ENCODE measurements at places on chromosomes 3 and 15.

- no peak for DNase-seq
These were observed 297.3 kb upstream of the THBS1 start for GRCh38 chr15:39283531-39283930.

DNA sequence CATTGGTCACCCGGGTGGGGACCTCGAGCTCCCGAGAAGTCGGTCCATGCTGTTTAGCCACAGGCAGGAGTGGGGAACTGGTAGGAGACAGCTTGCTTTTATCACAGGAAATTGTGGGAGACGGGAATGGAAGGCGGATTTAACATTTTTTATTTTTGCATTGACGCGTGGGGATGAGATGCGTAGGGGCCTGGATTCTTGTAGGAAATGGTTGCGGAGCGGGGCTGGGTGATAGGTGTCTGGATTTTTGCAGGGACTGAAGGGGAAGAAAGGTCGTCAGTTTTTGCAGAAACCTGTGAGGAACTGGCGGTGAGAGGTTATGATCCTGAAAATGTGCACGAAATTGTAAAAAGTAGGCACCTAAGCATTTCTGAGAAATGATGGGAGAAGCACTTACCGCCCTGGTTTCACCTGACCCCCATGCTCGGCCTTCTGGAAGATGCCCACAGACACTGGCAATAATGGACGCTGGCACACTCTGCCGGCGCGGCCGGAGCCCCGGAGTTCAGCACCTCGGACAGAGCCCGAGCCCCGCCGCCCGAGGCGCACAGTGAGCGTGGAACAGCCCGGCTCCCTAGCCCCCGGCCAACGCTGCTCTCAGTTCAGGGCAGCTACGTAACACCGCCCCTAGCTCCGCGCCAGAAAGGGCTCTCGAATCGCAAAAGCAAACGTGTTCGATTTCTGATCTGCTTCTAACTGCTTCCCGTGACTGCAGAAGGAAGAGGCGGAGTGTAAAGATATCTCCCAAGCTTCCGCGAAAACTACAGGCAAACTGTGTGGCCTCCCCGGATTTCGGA is 928 bp downstream of the ANKRD34C start:
- peak; percentile 70 for DNase-seq

DNA sequence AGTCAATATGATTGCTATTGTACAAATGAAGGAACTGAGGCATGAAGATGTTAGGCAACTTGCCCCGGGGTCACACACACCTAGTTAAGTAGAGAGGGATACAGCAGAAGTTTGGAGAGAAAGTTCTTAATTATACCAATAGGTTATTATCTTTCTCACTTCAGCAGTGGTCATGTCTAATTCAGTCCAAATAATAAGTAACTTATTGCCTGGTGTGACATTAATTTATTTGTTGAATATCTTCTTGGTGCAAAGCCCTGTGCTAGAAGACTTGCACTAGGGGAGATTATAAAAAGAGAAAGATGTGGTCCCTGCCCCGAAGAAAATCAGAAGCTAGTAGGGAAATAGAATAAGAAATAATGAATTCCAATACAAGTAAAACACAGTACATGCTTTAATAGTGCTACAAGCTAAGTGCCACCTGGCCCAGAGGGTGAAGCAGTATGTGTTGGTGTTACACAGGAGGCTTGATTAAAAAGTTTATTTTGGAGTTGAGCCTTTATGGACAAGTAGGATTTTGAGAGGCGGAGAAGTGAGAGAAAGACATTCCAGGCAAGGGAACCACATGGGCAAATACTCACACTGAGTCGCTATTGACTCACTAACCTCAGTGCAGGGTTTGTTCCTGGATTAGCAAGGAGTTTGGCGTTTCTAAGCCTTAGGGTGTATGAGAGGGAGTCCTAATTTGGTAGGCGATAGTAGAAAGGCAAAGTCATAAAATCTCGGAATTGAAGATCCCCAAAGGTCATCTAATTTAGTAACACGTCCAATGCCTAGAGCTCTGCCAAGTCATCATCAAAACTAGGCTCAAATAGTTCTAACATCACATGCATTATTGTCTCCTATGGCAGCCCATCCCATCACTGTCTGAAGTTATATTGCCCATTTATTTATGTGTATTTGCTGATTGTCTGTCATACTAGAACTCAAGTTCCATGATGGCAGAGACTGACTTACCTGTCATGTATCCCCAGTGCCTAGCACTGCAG is 19.2 kb upstream of the GSK3B start:
- DNase-seq: no peak

GRCh38 chr15:68585574-68586273 is 6.9 kb downstream of the CORO2B start:
- DNase-seq: no peak

DNA sequence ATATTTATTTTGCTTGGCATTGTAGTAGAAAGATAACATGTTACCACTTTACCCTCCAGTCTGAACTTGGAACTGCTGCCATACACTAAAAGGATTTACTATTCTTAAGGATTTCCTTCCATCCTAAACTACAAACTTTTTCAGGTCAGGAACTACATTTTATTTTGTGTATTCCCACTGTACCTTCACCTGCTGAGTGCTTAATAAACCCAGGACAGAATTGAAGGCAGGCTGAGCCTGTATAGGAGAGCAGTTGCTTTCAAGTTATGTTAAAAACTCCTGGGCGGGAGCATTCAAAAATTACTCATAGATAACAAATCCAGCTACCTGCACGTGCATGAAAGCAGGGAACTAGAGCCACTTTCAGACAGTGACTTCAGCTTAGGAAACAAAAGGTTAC is 58.3 kb downstream of the CACNA1D start:
- DNase-seq: no peak

- no peak for DNase-seq
These were observed 2.4 kb upstream of the MAGI1 start for GRCh38 chr3:66041116-66041515.

GRCh38 chr3:149087208-149087607 is 875 bp upstream of the HLTF start:
- DNase-seq: no peak

DNA sequence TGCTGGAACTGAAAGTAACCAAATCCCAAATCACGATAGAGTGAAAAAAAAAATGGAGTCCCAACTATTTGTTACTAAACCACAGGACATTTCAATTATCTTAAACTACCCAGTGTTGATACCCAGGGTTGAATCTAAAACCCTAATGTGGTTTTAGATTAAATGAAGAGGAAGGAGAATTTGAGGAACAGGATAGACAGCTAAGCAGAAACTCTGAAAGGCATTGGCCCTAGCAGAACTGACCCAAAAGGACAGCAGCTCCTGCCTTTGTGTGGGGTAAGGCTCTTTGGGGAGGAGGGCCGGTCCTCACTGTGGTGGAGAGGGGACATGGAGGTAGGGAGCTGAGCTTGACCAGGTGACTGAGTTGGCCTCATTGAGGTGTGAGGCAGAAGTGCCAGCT is 30.7 kb upstream of the SNRK start:
- DNase-seq: no peak

DNA sequence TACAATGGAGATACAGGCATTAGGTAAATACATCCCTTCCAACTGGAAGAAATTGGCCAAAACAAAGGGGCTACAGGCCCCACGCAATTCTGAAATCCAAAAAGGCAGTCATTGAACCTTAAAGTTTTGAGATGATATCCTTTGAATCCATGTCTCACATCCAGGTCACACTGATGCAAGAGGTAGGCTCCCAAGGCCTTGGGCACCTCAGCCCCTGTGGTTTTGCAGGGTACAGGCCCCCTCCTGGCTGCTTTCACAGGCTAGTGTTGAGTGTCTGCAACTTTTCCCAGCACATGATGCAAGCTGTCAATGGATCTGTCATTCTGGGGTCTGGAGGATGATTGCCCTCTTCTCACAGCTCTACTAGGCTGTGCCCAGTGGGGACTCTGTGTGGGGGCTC is 766.7 kb downstream of the ZBBX start:
- no peak for DNase-seq

- DNase-seq: no peak
These were observed 560.9 kb upstream of the AGTR1 start for GRCh38 chr3:148136816-148137215.

GRCh38 chr15:49313650-49314049 is 109.4 kb upstream of the FGF7 start:
- DNase-seq: no peak

DNA sequence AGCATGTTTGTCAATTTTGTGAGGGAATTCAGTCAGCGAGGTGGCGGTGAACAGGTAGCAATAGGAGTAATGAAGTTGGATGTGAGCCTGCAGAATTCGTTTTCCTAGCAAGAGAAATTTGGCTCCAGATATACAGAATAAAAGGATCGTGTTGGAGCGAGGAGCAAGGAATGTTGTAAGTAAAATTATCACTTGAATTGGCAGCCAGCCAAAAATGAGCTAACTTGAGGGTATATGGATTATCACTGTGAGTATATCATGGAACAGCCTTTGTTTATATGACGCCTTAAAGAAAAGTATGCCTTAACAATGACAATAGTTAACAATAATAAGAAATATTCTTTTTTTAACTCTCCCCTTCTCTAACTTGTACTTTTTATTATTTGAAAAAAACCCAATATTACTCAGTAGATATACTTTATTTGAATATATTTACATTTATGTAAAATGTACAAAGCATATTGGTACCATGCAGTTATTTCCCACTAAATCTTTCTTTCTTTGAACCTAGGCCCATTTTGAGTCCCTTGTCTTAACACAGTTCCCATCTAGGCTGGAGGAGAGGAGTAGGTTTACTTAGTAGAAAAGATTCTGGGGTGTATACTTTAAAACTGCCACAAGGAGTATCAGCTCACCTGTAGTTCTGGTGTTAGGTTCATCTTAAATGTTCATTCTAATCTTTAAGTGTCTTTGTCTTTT is 29.3 kb downstream of the EPHA6 start:
- DNase-seq: no peak

GRCh38 chr15:29822100-29822683 is at the start of gene TJP1:
Gene TJP1, minus strand, starts transcription at chr15:29822468. Its CDS starts 440 bp downstream, at chr15:29822028.
- DNase-seq: peak; percentile 43

GRCh38 chr3:107545680-107546120 is 22.9 kb downstream of the BBX start:
- no peak for DNase-seq

- no peak for DNase-seq
These were observed 156.8 kb upstream of the BCL6 start for GRCh38 chr3:187902041-187902471.

GRCh38 chr3:7205962-7206361 is 345.0 kb downstream of the GRM7 start:
- DNase-seq: no peak

DNA sequence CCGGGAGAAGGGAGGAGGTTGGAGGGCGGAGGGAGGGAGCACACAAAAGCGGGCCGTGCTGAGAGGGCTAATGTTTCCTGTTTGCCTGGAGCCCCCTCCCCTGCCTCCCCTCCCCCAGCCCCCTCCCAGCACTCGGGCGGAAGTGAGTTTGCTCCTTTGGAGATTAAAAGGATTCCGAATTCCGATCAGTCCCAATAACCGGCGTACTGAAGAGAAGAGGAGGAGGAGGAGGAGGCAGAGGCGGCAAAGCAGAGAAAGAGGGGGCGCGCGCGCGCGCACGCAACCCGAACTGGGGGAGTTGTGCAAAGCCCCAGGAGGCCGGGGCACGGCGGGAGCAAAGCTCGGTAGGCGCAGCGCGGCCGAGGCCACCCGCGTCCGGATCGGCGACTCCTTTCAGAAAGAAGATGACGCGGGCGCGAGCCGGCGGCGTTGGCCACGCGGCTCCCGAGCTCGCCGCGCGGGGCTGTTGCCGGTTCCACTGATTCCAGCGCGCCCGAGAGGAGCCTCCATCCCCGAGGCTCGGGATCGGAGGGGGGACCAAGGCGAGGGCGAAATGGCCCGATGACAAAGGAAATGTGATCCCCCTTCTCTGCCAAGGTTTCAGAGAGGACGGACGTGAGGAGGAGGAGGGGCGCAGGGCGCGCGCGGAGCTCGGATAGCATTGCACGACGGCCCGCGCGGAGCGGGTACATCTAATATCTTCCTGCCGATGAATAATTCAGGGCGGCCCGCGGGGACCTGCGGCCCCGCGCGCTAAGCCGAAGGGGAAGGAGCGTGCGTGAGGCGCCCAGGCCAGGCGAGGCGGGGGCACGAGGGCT is 1.1 kb upstream of the TRIM71 start:
- peak; percentile 98 for DNase-seq

DNA sequence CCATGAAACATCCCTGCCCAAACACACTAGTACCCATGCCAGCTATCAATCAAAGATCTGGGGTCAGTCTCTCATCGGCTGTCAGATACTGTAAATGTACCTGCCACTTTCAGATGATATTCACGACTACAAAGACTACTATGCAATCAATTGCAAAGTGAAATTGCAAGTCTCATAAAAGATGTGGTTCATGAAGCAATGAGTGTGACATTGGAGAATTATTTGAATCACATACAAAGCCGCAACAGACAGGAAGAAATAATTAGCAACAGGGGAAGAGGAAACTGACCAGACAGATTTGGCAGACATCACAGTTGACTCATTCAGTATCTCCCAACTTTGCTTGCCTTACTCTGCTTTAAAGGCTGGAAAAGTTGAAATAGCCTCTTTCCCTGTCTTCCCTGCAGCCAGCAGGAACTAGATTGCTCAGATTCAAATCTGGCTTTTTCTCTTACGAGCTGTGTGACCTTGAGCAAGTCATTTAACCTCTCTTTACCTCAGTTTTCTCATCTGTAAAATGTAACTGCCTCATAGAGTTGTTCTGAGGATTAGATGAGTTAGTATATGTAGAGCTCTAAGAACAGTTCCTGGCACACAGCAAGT is 95.7 kb upstream of the C3orf80 start:
- DNase-seq: no peak

DNA sequence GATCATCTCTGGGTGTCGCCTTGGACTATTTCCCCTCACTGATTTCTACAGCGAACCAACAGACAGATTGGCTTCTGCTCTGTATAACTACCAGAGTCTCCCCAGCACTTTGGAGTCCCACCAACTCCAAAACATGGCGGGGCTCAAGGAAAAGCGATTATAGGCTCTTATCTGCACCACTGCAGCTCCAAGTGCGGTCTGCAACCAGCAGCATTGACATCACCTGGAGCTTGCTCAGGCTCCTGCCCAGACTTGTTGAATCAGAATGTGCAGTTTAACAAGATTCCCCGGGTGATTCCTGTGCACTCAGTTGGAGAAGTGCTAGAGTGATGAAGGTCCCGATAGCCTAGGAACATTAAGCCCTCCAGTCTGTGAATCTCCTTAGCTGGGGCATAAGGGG is 9.0 kb downstream of the CCK start:
- no peak for DNase-seq

DNA sequence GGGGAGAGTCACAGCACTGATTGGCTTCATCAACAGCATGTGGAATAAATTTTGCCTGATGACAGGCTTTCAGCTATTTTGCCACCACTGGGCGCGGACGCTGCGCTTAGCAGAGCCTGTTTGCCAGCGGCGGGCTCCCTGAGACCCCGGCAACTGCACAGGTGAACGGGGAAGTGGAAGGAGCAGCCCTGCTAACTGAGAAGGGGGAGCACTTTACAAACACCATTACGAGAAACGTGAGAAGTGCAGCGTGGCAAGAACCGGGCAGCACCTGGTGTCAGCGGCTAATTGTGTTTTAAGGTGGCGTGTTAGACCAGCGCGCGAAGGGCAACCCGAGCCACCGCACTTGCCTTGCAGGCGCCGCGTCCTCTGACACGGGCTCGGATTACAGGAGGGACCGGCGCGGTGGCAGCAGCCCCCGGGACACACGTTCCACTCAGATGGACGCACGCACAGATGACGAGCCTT is 307.8 kb upstream of the ARRDC4 start:
- DNase-seq: no peak

All from HuH-7.5 (cell line).